ENCODE measurements at places on chromosomes 16 and 17.

DNA sequence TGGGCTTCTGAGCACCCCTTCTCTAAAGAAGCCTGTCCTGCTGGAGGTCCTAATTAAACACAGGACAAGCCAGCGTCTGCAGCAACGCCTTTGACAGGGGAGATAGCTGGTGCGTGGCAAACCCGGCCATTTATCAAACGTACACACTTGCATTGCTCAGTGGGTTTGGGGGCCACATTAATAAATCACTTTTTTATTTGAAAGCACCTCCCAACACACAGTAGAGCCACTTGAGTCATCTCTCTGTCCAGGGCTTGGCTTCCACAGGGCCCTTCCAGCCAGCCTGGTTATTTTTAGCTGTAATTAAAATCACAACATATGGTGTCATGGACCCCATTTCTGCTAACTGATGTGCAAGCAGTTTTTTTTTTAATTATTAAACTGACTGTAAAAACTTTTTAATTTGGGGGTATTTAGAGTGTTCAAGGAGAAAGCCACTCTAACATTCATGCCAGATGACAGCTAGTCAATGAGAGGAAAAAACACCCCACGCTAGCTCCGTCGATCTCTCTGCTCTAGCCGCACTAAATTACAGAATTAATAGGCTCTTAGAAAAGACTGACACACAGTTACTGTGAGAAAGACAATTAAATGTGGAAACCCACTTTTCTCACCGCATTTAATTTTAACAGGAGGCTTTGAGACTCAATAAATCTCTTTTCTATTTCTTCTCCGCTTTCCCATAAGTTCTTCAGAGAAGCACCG is 201.0 kb upstream of the WSCD1 start:
- no peak for DNase-seq

DNA sequence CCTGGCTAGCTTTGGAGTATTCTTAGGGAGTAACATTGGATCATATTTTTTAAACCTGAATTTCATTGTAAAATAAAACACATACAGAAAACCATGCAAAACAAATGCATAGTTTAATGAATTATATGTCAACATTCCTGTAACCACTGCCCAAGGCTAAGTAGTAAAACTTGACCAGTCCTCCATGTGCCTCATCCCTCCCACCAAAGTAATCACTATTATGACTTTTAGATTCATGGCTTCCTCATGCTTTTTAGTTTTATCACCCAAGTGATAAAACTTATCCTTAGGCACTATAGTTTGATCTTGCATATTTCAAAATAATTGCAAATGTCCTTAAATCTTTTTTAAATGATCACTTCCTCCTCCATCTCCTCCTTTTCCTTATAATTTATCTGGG is 20.4 kb downstream of the PRKCA start:
- DNase-seq = no peak

DNA sequence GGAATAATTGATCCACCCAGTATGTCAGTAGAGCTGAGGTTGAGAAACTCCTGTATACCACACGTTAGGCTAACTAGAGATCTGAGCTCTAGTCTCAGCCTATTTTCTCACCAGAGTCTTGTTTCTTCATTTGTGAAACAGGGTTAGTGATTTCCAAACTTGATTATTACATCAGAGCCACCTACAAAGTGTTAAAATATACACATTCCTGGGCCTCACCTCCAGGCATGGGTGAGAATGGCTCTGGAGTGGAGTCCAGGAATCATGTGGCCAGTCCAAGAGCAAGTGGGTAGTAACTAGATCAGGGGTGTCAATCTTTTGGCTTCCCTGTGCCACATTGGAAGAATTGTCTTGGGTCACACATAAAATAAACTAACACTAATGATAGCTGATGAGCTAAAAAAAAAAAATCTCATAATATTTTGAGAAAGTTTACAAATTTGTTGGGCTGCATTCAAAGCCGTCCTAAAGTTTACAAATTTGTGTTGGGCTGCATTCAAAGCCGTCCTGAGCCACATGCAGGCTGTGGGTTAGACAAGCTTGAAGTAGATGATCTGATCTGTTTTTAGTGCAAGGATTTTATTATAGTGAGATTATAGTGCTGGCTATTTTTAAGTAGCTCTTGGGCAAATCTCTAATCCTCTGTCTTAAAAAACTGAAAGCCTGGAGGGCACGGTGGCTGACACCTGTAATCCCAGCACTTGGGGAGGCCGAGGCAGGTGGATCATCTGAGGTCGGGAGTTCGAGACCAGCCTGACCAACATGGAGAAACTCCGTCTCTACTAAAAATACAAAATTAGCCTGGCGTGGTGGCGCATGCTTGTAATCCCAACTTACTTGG is 20.4 kb downstream of the PRCD start:
- DNase-seq = no peak

DNA sequence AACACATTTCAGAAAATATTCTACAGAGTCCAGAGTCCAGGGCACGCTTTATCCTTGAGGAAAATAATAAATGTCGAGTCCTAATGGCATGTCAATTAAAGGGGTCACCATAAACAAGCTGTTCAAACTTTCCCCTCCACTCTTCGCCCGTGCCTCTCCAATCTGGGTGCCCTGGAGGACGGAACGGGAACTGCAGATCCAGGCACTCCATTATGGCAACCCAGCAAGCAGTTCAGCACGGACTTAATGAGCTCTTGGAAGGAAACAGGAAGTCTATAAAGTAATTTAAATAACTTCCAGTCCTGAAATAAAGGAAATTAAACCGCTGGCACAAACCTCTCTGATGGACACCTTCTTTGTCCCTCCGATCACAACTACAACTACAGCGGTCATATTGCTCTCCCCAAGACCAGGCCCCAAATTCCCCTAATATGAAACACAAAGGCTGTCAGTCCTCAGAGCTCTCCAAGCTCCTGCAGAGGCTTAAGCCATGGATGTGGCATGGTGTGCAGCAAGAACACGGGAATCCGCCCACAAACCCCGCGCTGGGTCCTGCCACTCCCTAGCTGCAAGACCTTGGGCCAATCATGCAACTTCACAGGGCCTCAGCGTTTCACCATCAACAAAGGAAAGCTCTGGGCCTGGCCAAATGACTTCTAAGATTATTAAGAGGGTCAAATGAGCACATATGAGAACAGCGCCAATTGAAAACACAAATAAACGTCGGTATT is 52.6 kb downstream of the ZFHX3 start:
- DNase-seq = no peak

Measured in epithelial cell of proximal tubule (primary cell).